ENCODE measurements at places on chromosomes 5 and 9.

- no peak for DNase-seq
These were observed 230.9 kb upstream of the MSX2 start for GRCh38 chr5:174493530-174493929.

DNA sequence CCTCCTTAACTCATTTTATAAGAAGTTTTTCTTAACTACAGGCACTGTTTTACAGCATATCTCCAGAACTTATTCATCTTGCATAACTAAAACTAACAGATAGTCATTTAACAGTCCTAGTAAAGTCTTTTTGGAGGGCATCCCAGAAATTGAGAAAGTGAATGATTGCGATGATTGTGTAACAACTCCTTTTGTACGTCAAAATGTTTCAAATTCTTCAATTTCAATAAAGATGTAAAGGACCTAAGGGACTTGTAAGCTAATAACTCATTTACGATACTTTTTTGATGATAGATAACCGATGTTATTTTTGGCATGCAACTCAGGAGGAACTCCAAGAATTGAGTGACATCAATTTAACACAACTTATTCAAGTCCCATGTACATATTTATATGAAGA is 42.7 kb downstream of the SVEP1 start:
- no peak for DNase-seq

DNA sequence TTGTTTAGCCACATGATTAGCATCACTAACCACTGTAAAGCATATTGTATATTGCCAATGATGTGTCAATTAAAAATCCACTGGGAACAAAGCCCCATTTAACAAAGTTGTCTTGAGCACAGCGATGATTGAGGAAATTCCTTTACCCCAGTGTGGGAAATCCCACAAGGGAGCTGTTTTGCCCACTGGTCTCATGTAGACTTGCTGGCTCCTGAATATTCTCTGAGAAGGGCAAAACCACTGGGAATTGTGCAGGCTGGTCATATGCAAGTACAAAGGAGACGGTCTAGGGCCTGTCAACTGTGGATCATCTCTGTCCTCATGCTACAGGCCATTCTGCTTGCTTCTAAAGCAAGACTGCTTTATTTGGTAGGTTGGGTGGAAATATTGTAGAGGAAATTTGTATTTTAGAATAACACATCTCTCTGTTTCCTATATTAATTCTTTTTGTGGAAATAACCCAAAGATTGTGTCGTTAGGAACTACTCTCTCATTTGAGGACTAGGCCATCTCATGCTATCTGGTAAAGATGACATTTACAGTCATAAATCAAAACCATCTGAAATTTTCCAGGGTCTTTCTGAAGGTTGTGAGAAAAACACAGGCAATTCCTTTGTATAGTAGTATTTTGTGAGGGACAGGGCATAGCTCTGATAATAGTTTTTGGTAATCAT is 60.2 kb downstream of the PARP8 start:
- no peak for DNase-seq

- DNase-seq, result no peak
These were observed 466.4 kb downstream of the ZNF608 start for GRCh38 chr5:124280079-124280478.

GRCh38 chr5:5145651-5146529 is 5.8 kb downstream of the ADAMTS16 start:
- no peak for DNase-seq

GRCh38 chr5:145446412-145446811 is 388.7 kb downstream of the PRELID2 start:
- DNase-seq, result no peak
